ENCODE measurements at places on chromosomes 2 and 18.

- no peak for DNase-seq
Observed at GRCh38 chr2:100262046-100262445, 60.3 kb downstream of the LONRF2 start.

GRCh38 chr2:109371481-109372170 is 242.1 kb downstream of the SEPTIN10 start:
- no peak for DNase-seq

DNA sequence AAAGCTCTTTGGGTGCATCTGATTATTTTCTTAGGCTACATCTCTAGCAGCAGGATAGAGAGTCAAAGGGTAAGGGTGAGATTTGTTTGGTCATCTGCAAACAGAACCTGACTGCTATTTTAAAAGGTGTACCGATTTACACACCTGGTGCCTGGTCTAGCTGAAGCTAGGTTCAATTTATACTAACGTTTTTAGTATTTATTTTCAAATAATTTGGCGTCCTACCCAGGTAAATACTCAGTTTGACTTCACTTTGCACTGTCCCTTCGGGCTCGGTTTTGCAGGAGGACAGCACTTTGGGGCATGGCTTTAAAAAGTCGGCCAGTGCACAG is 683 bp downstream of the PTRHD1 start:
- no peak for DNase-seq

DNA sequence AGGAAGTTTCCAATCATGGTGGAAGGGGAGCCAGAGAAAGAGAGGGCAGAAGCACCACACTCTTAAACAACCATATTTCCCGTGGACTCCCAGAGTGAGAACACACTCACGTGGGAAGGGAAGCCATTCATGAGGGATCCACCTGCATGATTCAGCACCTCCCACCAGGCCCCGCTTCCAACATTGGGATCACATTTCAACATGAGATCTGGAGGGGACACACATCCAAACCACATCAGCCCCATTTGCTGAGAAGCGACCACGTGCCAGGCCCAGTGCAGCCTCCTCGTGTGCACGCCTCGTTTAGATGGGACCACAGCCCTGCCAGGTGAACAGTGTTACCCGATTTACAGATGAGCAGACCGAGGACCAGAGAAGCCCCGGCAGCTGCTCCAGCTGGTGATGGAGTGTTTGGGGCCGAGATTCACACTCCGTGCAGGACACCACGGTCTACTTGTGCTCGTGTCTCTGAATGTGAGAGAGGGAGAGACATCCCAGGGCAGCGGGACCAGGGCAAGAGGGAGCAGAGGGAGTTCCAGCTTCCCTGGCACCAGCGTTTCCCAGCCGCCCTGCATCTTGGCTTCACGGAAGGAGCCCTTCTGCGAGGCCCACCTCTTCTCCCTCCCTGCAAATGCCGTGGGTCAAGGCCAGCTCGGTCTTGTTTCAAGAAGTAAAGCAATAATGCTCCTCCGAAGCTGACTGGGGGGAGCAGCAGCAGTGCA is 76.9 kb upstream of the ODC1 start:
- DNase-seq: no peak

DNA sequence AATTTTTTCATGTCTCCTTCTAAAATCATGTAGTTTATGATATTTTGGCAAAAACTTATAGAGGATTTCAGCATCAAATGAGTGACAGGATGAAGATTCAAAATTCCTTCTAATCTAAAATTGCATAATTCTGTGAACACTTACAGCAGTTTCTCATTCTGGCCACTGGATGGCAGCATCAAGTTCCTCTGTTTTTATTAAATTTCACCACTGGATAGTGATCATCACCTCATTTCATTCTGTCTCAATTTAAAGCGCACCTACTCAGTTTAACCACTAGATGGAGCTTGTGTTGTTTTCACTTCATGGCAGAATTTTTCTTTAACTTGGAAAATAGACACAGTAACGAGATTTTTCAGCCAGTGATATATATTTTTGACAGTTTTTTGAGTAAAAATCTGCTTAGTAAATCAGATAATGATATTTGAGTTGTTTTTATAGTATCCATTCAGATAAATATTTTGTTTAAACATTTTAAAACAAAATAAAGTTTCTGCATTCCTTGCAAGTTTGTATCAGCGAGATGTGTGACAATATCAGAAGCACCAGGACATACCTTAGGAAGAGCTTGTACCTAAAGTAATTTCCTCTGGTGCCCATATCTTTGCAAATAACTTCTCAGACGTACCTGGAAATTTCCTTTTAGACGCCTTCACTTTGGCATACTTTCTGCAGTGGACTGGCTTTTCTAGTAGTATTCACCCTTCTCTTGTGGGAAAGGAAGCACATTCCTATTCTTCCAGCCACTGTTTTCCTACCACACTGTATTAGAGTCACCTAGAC is 94.7 kb upstream of the ARHGAP15 start:
- peak; percentile 6 for DNase-seq
